Effector memory CD8-positive, alpha-beta T cell (primary cell): ENCODE measurements at places on chromosomes 6 and 20.

DNA sequence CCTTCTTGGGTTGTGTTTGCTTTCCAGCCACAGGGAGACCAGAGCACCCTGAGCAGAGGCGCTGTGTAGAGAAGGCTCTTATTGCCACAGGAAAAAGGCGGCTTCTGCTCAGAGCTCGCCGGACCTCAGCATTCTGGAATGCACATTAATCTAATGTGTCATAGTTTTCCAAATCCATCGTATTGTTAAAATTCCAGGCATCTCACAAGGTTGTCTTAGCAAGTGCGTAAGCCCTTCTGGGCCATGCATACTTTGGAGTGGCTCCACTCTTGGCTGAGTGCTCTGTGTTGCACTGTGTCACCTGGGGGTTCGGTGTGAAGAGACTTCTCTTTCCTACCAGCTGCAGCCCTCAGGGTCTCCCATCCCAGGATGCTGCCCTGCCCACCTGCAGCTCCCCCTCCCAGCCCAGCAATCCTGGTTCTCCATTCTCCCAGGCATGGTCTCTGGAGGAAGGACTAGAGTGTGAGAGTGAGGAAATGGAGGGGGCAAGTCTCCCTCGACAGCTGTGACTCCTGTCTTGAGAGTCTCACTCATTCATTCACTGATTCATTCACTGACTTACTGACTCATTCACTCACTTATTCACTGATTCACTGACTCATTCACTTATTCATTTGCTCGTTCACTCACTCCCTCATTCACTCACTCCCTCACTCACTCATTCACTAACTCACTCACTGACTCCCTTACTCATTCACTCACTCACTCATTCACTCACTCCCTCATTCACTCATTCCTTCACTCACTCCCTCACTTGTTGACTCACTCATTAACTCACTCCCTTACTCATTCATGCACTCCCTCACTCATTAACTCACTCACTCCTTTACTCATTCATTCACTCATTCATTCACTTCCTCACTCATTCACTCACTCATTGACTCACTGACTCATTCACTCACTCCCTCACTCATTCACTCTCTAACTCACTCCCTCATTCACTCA is 83.7 kb upstream of the MPC1 start:
- DNase-seq, result no peak

- DNase-seq, result no peak
Observed at GRCh38 chr6:88262332-88262731, 96.2 kb upstream of the CNR1 start.

- DNase-seq, result no peak
Observed at GRCh38 chr20:4021906-4022305, 6.5 kb upstream of the RNF24 start.

DNA sequence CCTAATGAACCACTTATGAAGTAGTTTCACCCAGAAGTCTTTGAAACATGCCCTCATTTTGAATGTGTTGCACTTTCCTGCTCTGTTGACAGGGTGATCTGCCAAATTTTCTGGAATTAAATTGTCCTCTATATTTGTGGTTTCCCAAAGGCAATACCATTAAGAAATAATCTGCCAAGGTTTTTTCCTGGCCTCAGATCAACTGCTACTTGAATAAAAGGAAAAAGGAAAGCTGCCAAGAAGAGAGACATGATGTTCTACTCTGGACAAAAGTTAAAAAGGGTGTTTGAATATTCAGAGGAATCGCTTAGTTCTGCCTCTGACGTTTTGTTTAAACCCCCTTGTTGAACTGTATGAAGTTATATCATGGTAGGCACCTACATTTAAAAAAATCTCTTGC is 37.4 kb upstream of the ARMH2 start:
- no peak for DNase-seq

DNA sequence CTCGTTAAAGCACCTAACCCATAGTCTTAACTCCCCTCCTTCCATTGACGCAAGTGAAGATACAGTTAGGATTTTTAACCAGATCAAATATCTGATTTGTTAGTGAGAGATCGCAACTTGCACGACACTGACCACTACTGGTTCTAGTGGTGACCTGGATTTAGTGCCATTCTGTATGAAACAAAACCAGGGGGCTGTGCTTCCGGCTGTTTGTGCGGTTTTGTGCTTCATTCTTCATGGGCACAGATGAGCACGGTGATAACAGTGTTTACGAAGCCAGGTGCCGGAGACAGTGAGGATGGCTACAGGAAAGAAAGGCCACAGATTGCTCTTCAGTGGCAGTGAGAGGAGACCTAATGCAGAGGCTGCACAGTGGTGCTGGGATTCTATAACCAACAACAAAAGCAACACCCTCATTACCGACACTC is 75.5 kb downstream of the NOL4L start:
- DNase-seq, result peak; percentile 66

- no peak for DNase-seq
Observed at GRCh38 chr6:98848539-98849242, 14.3 kb downstream of the POU3F2 start.

DNA sequence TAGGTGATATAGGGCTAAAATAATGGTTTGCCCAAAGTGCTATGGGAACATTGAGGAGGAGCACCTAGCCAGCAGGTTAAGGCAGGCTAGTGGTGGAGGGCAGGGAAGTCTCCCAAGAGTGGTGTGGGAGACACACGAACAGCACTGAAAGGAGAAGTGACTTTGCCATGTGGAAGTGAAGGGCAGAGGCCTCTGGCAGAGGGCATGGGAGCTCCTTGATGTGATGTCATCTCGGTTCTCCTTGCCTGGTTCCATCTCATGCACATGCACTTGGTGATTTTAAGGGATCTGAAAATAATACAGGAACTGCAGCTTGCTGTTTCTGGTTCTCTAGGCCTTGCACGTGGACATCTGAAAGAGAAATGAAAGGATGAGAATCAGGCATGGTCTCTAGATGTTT is 4.7 kb upstream of the MAP3K4 start:
- no peak for DNase-seq

DNA sequence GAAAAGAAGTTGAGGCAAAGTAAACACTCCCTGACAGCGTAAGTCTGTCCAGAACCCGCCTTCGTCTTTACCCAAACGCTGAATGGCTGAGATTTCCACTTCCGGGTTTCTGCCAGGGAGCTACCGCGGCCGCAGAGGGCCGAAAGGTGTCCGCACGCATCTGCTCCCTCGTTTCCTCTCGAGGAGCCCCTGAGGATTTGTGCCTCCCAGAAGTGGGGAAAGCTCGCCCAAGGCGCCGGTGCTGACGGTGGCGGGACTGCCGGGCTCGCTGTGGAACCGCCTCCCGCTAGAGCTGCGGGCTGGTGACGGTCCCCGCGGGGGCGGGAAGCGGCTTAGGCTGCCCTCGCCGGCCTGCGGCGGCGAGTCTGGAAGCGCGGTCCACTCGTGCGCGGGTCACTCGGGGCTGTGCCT is 1760.2 kb upstream of the DEFB115 start:
- DNase-seq, result no peak

DNA sequence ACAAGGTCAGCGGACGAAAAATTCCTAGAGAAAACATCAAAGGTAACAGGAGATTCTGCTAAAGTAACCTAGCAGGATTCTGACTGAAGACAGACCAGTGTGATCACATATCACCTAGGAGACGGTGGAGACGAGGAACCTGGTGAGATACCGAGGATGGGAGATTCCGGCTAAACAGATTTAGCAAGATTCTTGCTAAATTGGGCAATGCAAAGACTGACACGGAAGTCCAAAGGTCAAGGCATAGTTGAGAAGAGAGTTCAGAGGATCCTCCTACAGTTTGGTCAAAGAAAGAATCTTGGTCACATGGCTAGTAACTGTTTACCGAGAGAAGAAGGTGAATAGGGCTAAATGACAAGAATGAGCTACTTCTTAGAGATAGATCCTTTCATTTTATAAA is 61.1 kb downstream of the TMEM170B start:
- DNase-seq, result no peak

DNA sequence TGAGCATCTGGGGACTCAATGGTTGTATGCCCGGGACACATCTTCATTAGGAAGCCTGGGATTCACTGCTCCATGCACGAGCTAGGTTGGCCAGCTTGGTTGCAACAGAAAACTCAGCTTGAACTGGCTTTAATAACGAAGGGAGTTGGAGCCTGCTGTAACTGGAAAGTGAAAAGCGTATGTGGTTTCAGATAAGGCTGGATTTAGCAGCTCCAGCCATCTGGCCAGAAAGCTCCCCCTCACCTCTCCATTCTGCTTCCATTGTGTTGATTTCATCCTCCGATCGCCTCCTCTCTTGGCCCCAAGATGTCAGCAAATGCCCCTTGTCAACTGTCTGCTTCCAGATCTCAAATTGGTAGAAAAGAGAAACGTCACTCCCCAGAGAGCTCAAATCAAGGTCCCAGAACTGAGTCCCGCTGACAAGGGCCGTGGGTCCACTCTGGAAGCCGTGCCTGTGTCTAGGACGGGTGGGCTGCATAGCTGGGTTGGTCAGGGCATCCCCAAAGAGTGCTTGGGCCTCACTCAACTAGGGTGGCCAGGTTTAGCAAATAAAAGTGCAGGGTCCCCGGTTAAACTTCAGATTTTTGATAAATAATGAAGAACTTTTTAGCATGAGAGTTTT is 117.0 kb upstream of the PMEPA1 start:
- no peak for DNase-seq

DNA sequence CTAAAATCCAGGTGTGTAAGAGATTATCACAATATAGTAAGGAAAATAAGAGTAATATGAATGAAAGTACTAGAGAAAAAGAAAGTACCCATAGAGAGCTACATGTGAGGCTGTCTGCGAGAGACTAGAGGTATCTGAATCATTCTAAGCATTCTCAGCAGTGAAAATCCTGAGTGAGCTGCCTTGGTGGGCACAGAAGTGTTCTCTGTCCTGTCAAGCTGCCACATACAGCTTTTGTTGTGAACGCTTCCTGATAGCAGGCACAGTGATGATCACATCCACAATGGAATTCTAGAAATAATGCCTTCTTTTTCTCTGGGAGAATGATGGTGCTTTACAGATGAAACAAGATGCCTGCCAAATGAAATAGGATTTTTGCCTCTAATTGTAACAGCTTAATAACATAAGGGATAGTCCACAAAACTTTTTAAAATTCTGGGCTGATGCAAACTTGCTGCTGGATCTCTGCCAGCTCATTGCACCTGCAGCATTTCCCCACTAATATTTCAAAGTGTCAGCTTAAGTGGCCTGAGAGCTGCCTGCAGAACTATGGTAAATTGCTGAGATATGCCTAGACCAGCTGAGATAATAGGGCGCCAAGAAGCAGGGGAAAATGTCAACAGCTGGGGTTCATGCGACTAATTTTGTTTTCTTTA is 620.5 kb downstream of the DOK5 start:
- DNase-seq, result no peak

DNA sequence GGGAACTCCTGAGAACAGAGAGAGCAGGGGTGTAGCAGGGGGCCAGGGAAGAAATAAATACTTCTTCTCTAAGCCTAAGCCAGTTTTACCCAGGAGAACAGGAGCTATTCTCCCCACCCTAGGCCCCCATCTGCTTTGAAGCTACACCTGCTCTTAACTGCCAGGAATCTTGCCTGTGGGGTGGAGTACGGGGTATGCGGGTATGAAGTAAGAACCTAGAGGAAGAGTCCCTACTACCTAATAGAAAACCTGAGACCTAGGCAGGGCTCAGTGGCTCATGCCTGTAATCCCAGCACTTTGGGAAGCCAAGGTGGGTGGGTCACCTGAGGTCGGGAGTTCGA is 1.5 kb downstream of the SLC29A1 start:
- DNase-seq, result no peak

GRCh38 chr20:58142843-58143185 is 85.6 kb downstream of the ANKRD60 start:
- DNase-seq, result no peak

DNA sequence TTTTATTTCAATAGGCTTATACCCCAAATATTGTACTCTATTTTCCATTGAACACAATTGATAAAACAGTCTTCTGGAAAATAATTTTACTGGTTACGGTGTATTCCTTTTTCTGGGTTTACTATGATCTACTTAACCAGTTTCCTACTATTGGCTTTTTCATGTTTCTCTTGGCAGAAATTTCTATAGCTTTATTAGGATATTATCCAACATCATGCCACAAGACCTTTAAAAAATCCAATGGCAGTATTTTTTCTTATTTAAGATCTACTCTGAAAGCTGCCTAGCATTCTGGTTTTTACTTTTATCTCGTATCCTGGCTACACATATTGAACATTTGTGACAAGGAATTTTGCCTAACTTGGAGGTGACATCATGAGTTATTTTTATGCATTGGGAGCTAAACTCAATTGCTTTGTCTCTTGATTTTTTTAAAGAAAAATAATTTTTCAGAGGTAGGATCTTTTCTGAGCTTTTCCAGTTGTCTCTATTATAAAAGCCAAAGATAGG is 45.5 kb downstream of the SLC9A8 start:
- no peak for DNase-seq

DNA sequence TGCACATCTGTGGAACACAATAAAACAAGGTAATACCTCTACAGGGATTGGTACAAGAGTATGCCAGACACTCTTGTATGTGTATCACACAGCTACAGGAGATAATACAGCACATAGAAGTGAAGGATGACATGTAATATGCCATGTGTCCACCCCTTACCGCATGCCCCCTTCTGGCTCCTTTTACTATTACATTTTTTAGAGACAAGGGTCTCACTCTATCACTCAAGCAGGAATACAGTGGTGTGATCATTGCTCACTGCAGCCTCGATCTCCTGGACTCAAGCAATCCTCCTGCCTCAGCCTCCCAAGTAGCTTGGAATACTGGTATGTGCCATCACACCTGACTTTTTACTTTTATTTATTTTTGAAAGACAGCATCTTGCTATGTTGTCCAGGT is 4.2 kb upstream of the NCR3 start:
- peak; percentile 51 for DNase-seq

DNA sequence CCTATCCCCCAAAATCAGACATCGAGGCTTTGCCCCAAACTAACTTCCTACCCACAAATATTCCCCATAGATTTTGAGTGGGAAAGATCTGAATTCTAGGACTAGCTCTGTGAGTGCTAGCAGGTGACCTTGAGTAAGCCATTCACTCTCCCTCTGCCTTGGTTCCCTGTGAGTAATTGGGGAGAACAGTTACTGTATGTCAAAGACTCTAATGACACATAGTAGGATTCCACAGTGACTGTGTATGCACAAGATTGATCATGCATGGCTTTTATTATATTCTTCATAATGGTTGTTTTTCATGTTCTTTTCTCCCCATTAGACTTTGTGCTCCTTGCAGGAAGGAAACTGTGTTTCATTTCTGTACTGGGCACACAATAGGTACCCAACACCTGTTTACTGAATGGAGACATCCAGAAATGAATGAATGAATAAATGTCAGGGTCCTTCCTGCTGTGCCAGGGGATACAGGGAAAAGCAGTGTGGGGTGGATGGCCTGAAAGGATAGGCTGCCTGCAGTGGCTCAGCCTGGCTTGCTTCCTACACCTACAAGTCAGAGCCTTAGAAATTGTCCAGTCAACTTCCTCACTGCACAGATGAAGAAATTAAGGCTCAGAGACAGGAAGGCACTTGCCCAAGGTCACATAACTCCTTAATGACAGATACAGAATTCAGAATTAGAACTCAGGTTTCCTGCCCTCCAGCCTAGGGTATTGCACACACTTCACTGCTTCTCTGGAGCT is 901 bp upstream of the TMEM151B start:
- no peak for DNase-seq

DNA sequence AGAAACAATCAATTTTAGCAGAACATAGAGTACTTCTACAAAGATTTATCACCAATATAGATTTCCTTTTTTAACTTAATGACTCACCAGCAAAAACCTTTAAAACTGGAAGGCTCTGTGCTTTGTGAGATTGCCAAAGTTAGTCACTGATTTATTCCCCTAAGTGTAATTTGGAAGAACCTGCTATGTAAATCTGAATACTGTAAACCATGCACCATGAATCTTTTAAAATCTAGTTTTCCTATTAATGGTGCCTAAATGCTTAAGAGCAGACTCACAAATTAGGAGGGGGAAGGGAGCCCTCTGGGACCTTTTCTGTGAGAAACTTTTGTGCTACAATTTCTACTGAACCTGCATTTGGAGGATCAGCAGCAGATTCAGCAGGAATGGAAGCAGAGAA is 57.8 kb upstream of the PNRC1 start:
- no peak for DNase-seq
